Occipital lobe (tissue), 3 donors: ENCODE measurements at places on chromosomes 16 and 17. TPM values are rescaled to one million over a fixed set of nuclear protein-coding genes. Genes with fewer than 3 reads are reported as not detected.

DNA sequence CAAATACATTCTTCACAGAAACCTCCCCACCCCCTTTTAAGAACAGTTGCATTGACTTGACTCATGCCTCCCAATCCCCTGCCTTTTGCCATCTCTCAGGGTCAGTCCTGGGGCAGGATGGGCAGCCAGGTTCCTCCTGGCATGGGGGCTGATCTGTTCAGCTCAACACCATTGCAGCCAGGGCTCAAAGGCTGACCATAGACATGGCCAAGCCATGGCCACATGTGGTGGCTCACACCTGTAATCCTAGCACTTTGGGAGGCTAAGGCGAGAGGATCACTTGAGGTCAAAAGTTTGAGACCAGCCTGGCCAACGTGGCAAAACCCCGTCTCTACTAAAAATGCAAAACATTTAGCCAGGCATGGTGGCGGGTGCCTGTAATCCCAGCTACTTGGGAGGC lies 14.1 kb downstream of the ATP2C2 start:
- no peak for DNase-seq

The SEPTIN12 gene
- total RNA-seq = not detected

DNA sequence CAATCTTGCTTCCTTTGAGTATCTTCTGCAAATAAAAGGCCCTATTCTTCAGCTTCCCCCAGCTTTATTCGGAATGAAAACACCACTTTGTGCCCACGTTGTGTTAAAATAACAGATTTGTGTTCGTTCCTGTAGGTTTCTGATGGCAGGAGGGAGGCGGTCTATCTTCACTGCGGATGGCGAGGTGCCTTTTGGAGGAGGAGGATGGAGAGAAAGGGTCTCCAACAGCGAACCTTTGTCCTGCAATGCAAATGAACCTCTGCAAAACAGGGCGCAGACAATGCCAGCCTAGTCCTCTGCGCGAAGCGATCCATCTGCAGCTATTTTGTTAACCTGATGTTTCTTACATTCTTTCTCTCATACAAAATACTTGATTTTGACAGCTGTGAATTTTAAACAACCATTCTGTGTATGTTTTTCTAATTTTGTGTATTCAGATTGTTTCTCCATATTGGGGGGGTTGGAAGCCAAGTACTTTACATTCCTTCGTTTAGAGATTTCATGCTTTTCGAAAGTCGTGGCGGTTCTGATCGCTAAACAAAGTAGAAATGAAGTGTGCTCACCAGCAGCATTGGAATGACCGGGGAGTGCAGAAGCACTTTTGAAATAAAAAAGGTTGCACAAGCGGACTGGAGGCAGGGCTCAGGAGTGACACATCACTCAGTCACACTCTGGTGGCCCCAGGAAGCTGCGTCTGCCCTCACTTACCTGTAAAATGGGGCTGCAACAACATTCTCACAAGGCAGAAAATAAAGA lies 279.0 kb upstream of the IRX5 start:
- peak; percentile 11 for DNase-seq

The TBC1D3E gene
- not detected for total RNA-seq

The JPH3 gene
- total RNA-seq = 56.0 TPM
